ENCODE measurements at places on chromosomes 1 and 21.
A peak's percentile ranks its signal among the peaks of the same experiment; 100 is the strongest.

- no peak for DNase-seq
These were observed 1.4 kb downstream of the MEGF6 start for GRCh38 chr1:3609769-3610526.

- no peak for DNase-seq
These were observed 8.7 kb downstream of the FAM131C start for GRCh38 chr1:16064536-16065268.

GRCh38 chr21:25029580-25029979, 577.7 kb downstream of the MRPL39 start:
- no peak for DNase-seq

DNA sequence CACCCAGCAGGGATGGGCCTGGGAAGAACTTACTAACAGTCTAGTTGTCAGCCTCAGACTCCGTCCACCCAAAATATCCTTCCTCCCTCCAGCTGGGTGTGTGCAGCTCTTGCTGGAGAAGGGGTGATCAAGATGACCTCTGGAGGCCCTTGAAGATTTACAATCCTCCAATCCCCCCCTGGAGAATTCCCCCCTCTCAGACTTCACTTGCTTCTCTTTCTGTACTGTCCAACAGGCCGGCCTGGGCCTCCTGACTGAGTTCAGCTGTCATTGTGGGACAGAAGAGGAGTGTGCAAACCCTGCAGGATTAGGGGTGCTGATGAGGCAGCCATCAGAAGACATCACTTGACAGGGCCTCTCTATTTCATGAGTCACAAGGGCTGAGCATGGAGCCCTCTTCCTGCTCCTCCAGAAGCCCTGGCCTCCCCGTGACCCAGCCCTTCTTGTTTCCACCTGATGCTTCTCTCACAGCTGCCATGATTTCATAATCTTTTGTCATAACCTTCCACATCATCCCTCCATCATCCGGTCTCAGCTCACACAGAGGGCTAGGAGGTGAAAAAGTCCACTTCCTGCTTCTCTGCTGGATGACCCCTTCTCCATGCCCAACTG, 17.5 kb upstream of the IGFN1 start:
- DNase-seq: no peak

GRCh38 chr1:110412576-110412975, 5.1 kb upstream of the LAMTOR5 start:
- peak; percentile 33 for DNase-seq

- no peak for DNase-seq
These were observed 38.7 kb downstream of the GJA5 start for GRCh38 chr1:147721716-147722115.

GRCh38 chr21:32334980-32335531, 36.4 kb downstream of the MRAP start:
- no peak for DNase-seq

- DNase-seq: no peak
These were observed 70.5 kb downstream of the SSBP3 start for GRCh38 chr1:54335755-54336108.

DNA sequence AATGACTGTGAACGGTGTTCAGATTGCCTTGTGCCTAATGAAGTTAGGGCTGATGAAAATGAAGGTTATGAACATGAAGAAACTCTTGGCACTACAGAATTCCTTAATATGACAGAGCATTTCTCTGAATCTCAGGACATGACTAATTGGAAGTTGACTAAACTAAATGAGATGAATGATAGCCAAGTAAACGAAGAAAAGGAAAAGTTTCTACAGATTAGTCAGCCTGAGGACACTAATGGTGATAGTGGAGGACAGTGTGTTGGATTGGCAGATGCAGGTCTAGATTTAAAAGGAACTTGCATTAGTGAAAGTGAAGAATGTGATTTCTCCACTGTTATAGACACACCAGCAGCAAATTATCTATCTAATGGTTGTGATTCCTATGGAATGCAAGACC, 96.6 kb downstream of the ZFYVE9 start:
- DNase-seq: no peak

DNA sequence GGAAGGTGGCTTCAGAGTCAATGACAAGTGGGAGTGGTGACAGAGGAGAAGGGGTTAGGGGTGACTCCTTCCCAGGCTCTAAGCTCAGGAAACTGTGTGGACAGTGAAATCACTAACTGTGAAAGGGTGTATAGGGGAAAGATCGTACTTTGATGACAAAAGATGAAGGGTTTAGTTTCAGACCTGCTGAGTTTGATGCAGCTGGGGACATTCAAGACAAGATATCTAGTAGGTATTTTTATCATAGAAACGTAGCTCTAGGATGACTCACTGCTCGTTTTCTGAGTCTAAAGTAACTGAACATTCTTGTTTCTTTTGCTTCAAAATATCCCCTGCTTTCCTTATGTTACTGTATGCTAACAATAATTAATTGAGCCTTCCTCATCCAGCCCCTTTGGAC, 149.0 kb downstream of the PCP4 start:
- DNase-seq: no peak

- no peak for DNase-seq
These were observed 244.8 kb downstream of the DUSP10 start for GRCh38 chr1:221497046-221497445.

GRCh38 chr1:17465228-17465627, 25.8 kb upstream of the RCC2 start:
- DNase-seq: no peak

- DNase-seq: no peak
These were observed 4.8 kb upstream of the DHX9 start for GRCh38 chr1:182834326-182834725.

- peak; percentile 12 for DNase-seq
These were observed 369.7 kb downstream of the RRAGC start for GRCh38 chr1:38489844-38490270.

GRCh38 chr1:74637296-74637695, 36.3 kb downstream of the ERICH3 start:
- DNase-seq: no peak

- no peak for DNase-seq
These were observed 100.1 kb upstream of the SLC2A1 start for GRCh38 chr1:43058545-43059360.

DNA sequence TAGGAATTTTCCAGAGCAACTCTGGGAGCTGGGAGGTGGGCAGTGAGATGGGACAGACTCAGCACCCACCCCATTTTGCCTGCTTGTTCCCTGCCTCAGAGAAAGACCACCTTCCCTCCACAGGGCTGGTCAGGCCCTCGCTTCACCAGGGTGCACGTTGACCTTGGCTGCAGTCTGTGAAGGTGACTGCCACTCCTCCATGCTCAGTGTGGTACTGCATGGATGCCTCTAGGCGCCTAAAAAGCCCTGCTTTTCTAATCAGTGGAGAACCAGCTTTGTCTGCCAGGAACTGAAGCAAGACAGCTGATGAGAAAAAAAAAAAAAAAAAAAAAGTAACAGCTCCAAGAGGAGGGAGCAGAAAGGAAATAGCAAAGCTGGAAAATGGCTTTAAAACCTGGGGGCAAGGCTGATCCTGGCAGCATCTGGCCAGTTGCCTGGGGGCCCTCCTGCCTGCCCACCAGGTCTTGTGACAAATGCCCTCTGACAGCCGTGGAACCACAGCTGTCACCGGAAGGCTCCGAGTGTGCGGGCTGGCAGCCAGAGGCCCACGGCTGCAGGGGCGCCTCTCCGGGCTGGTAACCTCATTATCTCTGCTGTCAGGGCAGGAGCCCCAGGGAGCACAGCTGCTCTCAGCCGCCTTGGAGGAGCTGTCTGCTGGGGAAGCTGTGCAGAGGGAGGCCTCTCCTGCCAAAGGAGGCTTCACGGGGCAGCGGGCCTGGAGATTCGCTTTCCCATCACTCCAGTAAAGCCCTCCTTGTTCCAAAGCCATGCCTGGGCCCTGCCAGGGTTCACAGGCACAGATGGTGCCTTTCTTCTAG, 13.7 kb downstream of the KIAA1614 start:
- DNase-seq: no peak

DNA sequence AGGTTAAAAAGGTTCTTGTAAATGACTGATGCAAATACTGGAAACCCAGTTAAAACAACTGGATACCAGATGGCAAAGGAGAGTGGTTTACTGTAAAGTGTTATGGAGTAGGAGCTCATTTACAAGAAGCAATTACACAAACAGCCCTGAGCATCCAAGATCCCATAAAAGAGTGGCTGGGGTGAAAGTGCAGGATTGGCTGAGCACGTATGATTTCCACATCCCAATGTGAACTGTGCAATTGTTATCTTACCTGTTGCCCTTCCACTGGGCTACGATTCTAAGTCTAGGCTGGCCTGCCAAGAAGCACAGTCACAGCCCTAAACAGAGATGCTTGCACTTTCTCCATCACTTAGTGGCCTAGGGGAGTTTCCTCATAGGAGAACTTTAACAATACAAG, 277.6 kb upstream of the RUNX1 start:
- DNase-seq: no peak

DNA sequence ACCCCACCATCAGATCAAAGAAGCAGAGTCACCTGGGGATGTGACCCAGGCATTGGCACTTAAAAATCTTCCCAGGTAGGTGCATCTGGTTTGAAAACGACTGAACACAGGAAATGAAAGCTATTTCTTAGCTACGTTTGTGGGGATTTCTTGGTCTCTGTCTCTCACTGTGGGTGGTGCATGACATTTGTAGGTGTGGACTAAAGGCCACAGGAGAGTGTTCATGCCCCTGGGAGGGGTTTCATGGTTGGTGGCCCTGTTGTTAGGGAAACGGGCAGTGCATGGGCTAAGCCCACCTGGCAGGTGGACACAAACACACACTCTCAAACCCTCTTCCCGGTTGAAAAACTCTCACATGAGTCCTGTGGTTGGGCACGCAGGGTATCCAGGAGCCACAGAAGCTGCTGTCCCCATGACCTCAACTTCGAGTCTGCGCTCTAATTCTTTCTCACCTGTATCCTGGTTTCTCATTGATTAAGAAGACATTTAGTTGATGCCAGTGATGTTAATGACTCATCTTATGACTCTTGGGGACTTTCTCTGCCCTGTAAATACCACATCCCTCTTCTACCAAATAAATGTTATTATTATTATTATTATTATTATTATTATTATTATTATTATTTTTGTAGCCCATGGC, 119.4 kb downstream of the MRPS6 start:
- DNase-seq: no peak

All from activated CD4-positive, CD25-positive, alpha-beta regulatory T cell (primary cell).